ENCODE measurements at places on chromosomes 16 and 17.

- no peak for DNase-seq
- H3K36me3 ChIP-seq: peaks cover 5% of the 10 kb centered on the region
- H3K4me3 ChIP-seq: no peak overlapping the region
- no peak overlapping the region for H3K27ac ChIP-seq
- no peaks in the 10 kb centered on the region for H3K27me3 ChIP-seq
- H3K4me1 ChIP-seq: no peaks in the 10 kb centered on the region
Measured at GRCh38 chr17:16391451-16391850, 10.6 kb downstream of the UBB start.

DNA sequence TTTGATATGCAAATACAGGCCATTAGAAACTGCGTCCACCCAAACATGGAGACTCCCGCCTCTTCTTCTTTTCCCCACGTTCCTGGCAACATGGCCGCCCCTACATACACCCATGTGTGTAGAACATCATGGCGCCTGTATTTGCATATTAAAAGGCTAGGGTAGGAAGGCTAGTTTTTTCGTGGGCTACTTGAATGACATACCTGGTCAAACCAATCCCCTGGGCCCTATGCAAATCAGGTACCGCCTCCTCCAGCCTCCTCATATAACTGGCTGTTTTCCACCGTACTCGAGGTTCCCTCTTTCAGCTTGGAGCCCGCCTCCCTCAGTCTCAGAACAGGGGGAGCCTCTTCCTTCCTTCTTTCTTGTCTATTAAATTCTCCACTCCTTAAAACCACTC is 840 bp upstream of the CD300LB start:
- no peak overlapping the region for H3K4me3 ChIP-seq
- H3K27ac ChIP-seq: no peak overlapping the region
- H3K27me3 ChIP-seq: no peaks in the 10 kb centered on the region
- peak; percentile 84 for DNase-seq
- peaks cover 2% of the 10 kb centered on the region for H3K4me1 ChIP-seq
- H3K36me3 ChIP-seq: no peaks in the 10 kb centered on the region

DNA sequence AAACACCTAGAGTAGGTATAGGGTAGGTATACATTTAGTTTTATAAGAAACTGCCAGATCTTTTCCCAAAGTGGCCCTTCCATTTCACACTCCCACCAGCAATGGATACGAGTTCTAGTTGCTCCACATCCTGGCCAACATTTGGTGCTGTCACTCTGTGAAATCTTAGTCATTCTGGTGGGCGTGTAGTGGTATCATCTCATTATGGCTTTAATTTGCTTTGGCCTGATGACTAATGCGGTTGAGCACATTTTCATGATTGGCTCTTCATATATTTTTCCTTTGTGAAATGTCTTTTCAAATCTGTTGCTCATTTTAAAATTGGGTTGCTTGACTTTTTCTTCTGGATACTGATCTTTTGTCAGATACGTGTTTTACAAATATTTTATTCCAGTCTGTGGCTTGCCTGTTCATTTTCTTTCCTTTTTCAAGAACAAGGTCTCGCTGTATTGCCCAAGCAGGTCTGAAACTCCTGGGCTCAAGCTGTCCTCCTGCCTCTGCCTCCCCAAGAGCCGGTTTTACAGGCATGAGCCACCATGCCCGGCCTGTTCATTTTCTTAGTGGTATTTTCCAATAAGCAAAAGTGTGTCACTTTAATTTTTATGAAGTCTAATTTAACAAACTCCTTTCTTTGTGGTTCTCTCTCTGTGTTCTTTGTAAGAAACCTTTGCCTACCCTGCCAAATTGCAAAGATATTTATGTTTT is 192.4 kb downstream of the SEC14L1 start:
- no peaks in the 10 kb centered on the region for H3K36me3 ChIP-seq
- no peak for DNase-seq
- H3K27me3 ChIP-seq: no peaks in the 10 kb centered on the region
- no peak overlapping the region for H3K27ac ChIP-seq
- no peak overlapping the region for H3K4me3 ChIP-seq

DNA sequence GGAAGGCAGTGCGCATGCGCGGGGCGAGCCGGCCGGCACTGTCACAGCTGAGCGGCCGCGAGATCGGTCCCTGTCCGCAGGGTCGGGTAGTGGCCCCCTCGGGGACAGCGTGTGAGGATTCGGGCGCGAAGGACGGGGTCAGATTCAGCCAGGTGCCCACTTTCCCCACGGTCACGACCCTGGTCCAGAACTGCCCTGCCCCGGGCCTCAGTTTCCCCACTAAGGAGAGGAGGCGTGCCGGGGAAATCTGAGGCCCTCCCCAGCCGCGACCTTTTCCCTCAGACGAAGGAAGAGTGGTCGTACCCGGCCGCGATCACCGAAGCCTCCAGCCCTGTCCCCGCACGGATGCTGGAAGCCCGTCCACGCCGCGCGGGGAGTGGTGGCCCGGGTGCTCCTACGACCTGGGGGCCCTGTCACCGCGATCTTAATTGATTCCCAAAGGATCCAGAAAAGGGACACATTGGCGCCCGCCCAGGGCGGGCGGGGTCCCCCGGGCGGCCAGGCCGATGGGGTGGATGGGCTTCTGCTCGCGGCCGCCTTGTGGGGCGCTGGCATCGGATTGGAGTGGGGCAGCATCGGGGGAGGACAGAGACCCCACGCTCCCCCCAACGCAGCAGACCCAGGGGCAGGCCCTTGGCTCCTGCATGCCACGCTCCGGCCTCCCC is 57.7 kb downstream of the SRL start:
- H3K36me3 ChIP-seq: no peaks in the 10 kb centered on the region
- no peak overlapping the region for H3K27ac ChIP-seq
- peak; percentile 33 for DNase-seq
- no peaks in the 10 kb centered on the region for H3K27me3 ChIP-seq
- H3K4me1 ChIP-seq: no peaks in the 10 kb centered on the region

GRCh38 chr16:57773019-57773418 is 29.3 kb downstream of the KIFC3 start:
- no peaks in the 10 kb centered on the region for H3K27me3 ChIP-seq
- no peak overlapping the region for H3K27ac ChIP-seq
- no peak for DNase-seq
- H3K4me3 ChIP-seq: no peak overlapping the region
- no peaks in the 10 kb centered on the region for H3K36me3 ChIP-seq
- H3K4me1 ChIP-seq: peaks cover 6% of the 10 kb centered on the region

GRCh38 chr16:10822702-10823101 is 4.1 kb upstream of the TVP23A start:
- H3K27ac ChIP-seq: no peak overlapping the region
- H3K36me3 ChIP-seq: no peaks in the 10 kb centered on the region
- H3K4me1 ChIP-seq: no peaks in the 10 kb centered on the region
- no peak overlapping the region for H3K4me3 ChIP-seq
- H3K27me3 ChIP-seq: no peaks in the 10 kb centered on the region

GRCh38 chr17:46037722-46038255 is 38.7 kb downstream of the STH start:
- DNase-seq: no peak
- no peak overlapping the region for H3K4me3 ChIP-seq
- no peaks in the 10 kb centered on the region for H3K4me1 ChIP-seq

- H3K27me3 ChIP-seq: no peaks in the 10 kb centered on the region
- H3K4me1 ChIP-seq: no peaks in the 10 kb centered on the region
- H3K36me3 ChIP-seq: peaks cover 11% of the 10 kb centered on the region
Measured at GRCh38 chr17:54974759-54975158, 6.2 kb downstream of the STXBP4 start.

DNA sequence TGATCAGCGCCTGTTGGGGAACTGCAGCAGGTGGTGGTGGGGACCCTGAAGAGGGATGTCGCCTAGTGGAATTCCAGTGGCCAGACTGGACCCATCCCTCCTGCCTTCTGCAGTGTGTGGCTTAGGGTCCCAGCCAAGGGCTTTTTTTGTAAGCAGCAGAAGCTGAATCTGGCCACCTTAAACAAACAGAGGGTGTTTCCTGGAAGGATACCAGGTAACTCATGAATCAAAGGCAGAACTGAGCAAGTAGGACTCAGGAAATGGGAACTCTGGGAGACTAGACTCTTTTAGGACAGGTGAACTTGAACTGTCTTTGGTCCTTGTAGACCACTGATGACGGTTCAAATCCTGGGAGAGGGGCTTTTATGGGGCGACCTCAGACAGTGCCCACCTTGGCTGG is 124.0 kb downstream of the ABCC6 start:
- H3K27me3 ChIP-seq: no peaks in the 10 kb centered on the region
- peaks cover 61% of the 10 kb centered on the region for H3K36me3 ChIP-seq
- H3K4me3 ChIP-seq: no peak overlapping the region
- no peak for DNase-seq

DNA sequence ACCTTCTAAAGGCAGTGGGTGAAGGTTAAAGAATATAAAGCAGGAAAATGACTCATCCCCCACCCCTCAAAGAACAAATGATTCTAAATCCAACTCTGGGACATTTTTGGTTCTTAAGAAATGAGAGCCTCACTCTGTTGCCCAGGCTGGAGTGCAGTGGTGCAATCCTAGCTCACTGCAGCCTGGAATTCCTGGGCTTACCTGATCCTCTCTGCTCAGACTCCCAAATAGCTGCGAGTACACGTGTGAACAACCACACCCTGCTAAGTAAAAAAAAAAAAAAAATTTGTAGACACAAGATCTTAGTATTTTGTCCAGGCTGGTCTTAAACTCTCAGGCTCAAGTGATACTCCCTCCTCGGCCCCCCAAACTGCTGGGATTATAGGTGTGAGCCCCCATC is 298.8 kb upstream of the MAF start:
- H3K4me3 ChIP-seq: no peak overlapping the region
- 0 out of 2 replicates have a peak, but pooled peaks cover 4% of the 10 kb centered on the region for H3K4me1 ChIP-seq
- DNase-seq: no peak
- no peak overlapping the region for H3K27ac ChIP-seq
- H3K36me3 ChIP-seq: no peaks in the 10 kb centered on the region
- no peaks in the 10 kb centered on the region for H3K27me3 ChIP-seq

GRCh38 chr17:78717431-78717980 is 64.6 kb downstream of the CYTH1 start:
- no peak overlapping the region for H3K27ac ChIP-seq
- no peak for DNase-seq
- H3K36me3 ChIP-seq: no peaks in the 10 kb centered on the region

GRCh38 chr16:51657848-51658247 is 506.8 kb upstream of the SALL1 start:
- H3K27me3 ChIP-seq: no peaks in the 10 kb centered on the region
- DNase-seq: no peak
- H3K4me3 ChIP-seq: no peak overlapping the region
- H3K36me3 ChIP-seq: no peaks in the 10 kb centered on the region
- H3K4me1 ChIP-seq: no peaks in the 10 kb centered on the region

DNA sequence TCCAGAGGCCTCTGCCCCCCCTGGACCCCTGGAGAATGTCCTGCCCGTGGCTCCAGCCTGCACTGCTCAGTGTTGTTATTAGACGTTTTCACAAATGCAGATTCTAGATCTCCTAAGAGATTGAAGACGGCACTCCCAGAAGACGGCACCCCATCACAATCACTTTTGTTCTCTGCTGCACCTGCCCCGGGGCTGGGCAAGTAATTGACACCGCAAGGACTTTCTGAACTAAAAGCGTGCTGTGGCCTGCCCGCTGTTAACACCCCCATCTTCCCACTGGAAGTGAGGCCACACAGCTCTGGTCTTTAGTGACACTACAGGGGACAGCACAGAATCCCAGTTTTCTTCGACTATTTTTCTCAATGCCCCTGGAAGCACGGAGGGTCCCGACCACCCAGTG is 256.9 kb downstream of the ENGASE start:
- no peak for DNase-seq
- H3K4me3 ChIP-seq: no peak overlapping the region
- no peaks in the 10 kb centered on the region for H3K27me3 ChIP-seq
- H3K27ac ChIP-seq: no peak overlapping the region

GRCh38 chr16:88894681-88895300 is 28.3 kb upstream of the PABPN1L start:
- no peaks in the 10 kb centered on the region for H3K27me3 ChIP-seq
- H3K36me3 ChIP-seq: no peaks in the 10 kb centered on the region
- no peak for DNase-seq

DNA sequence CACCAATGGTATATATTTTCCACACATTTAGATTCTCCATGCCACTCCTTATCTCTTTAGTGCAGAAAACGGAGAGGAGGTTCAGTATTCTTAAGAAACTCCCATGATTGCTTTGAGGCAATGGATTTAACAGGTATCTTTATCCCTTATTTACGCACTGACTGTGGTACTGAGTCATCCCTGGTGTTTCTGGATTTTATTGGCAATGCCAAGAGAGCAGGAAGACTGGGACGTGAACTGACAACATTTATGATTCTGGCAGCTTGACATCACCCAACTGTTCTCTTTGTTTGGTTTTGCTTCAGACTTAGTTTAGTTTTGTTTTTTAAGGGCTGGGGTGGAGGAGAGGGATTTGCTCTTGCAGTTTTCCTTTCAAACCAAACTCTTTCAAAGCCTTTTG is 131.4 kb downstream of the WWOX start:
- no peaks in the 10 kb centered on the region for H3K27me3 ChIP-seq
- no peak for DNase-seq
- no peaks in the 10 kb centered on the region for H3K4me1 ChIP-seq
- H3K27ac ChIP-seq: no peak overlapping the region

DNA sequence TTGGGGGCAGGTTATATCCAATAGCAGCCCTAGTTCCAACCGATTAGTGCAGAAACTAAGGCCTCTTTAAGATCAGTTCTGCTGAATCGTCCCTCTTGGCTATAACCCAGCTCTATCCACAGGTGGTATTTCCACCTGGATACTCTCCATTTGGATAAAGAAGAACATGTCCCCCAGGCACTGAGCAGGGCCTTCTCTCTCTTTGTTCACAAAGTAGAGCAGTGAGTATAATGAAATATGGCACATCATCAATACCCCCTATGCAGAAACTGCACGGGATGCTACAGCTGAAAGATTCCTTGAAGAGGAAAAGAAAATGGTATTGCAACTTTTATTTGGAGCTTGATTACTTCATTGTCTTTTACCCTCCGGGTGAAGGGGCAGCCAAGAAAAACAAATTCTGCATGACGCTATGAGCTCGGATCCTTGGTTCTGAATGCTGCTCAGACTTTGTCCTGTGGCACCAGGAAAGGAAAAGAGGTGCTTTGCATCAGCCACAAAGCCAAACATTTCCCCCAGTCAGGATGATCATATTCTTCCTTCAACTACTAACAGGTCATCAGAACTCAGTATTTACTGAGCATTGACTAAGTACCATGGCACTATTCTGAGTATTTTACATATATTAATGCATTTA is 399.7 kb downstream of the NPIPA8 start:
- peaks cover 10% of the 10 kb centered on the region for H3K36me3 ChIP-seq
- H3K27me3 ChIP-seq: no peaks in the 10 kb centered on the region
- H3K4me3 ChIP-seq: no peak overlapping the region
- DNase-seq: no peak
